Smooth muscle cell of trachea (primary cell): ENCODE measurements at places on chromosomes 1 and 21. TPM values are rescaled to one million over a fixed set of nuclear protein-coding genes. Genes with fewer than 3 reads are reported as not detected.

RAB7B gene
- 12.4 and 16.7 TPM in 2 replicates for total RNA-seq

HRNR gene
- not detected in 2 replicates for total RNA-seq

ST6GALNAC3 gene
- total RNA-seq = 0.73 and 0.99 TPM in 2 replicates

S100A7A gene
- total RNA-seq = not detected in 2 replicates

LYST gene
- total RNA-seq = 23.7 and 35.7 TPM in 2 replicates

LRRN2 gene
- total RNA-seq = not detected in 2 replicates

AQP10 gene
- total RNA-seq = under 0.01 TPM in 1 of 2 replicates, not detected in the other

UBAP2L gene
- total RNA-seq = 64.7 and 75.3 TPM in 2 replicates
